T-helper 17 cell (primary cell): ENCODE measurements at places on chromosomes 12 and 14.

DNA sequence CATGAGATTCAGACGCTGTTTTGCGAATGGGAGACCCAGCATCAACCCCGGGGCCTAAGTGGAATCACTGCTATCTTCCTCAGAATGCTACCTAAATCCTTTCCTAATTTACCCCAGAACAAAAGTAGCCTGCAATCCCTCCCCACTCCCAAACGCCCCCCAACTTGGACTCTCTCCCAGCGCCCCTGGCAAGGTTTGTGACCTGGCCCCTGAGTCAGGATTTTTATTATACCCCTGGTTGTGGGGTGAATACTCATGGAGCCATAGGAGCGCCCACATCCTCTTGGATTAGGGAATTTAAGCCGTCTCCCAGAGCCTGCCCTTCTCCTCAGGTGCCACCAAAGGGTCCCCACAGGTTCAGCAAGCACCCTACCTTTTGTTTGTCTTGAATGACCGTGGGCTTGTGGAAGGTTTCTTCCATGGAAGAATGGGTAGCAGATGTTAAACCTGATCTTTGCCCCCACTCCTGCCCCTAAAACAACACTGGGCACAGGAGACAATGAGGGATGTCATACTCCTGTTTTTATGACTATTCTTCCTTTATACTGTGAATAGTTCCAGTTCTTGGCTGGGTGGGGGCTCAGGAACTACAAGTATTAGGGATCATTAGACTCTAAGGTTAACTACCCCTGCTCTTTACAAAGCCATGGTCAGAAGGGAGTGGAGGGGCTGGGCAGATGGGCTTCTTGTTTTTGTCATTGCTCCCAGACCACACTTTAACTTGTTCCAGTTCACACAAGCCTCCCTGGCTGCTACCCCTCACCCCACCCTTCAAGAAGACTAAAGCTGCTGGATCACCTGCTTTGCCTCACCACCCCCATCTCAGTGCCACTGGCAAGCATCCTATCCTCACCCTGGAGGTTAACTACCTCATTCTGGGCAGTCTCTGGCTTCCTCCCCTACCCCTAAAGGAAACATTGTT, 630 bp downstream of the MYL6B start:
- peak overlapping the region; percentile 93 for H3K27ac ChIP-seq
- H3K36me3 ChIP-seq: no peaks in the 10 kb centered on the region
- no peak for DNase-seq
- H3K4me3 ChIP-seq: peak overlapping the region; percentile 91
- no peaks in the 10 kb centered on the region for H3K27me3 ChIP-seq

GRCh38 chr12:9118158-9118557, 2.4 kb upstream of the A2M start:
- DNase-seq: no peak
- H3K4me1 ChIP-seq: peaks cover 23% of the 10 kb centered on the region
- H3K27me3 ChIP-seq: peaks cover 6% of the 10 kb centered on the region

- no peaks in the 10 kb centered on the region for H3K36me3 ChIP-seq
- no peak overlapping the region for H3K27ac ChIP-seq
- H3K4me1 ChIP-seq: no peaks in the 10 kb centered on the region
- no peak for DNase-seq
- no peaks in the 10 kb centered on the region for H3K27me3 ChIP-seq
Measured at GRCh38 chr14:48944809-48945208, 641.4 kb downstream of the RPS29 start.

GRCh38 chr14:22176957-22177356, 412.1 kb downstream of the DAD1 start:
- no peaks in the 10 kb centered on the region for H3K27me3 ChIP-seq
- no peaks in the 10 kb centered on the region for H3K36me3 ChIP-seq
- peaks cover 4% of the 10 kb centered on the region for H3K4me1 ChIP-seq
- no peak overlapping the region for H3K4me3 ChIP-seq
- H3K27ac ChIP-seq: no peak overlapping the region

- peak overlapping the region; percentile 77 for H3K27ac ChIP-seq
- H3K27me3 ChIP-seq: no peaks in the 10 kb centered on the region
Measured at GRCh38 chr12:116244001-116244400, 33.5 kb downstream of the MED13L start.

- peaks cover 2% of the 10 kb centered on the region for H3K36me3 ChIP-seq
- no peak overlapping the region for H3K4me3 ChIP-seq
- H3K27me3 ChIP-seq: peaks cover 48% of the 10 kb centered on the region
- H3K4me1 ChIP-seq: peaks cover 2% of the 10 kb centered on the region
- no peak overlapping the region for H3K27ac ChIP-seq
Measured at GRCh38 chr14:51396222-51396815, 156.3 kb downstream of the TMX1 start.

GRCh38 chr12:4118601-4119156, 154.9 kb upstream of the CCND2 start:
- peak overlapping the region; percentile 88 for H3K4me3 ChIP-seq
- peaks cover 35% of the 10 kb centered on the region for H3K4me1 ChIP-seq
- peaks cover 4% of the 10 kb centered on the region for H3K27me3 ChIP-seq
- no peaks in the 10 kb centered on the region for H3K36me3 ChIP-seq

DNA sequence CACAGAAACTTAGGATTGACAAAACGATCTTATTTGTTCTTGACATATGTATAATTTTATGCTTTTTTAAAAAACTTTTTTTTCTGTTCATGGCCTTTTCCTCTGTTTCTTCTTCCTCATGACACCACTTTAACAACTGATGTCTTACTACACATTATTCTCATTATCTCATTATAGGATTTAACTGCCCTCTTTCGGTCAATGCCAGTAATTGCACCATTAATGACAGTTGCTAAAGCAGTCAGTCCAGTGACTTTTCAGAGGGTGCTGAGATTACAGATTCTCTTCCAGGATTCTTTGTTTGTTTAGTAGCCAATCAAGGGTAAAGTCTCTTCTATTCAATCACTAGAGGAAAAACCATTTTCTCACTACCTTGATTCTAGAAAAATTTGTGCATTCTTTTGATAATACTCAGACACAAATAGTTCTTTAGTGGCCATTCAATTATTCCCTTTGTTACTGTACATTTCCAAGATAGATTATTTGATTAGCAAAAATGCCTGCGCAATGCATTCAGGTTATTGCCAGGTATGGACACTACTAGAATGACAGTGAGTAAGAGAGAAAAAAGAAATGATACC, 50.1 kb downstream of the KLRG1 start:
- peaks cover 44% of the 10 kb centered on the region for H3K4me1 ChIP-seq
- H3K4me3 ChIP-seq: peak overlapping the region; percentile 61
- DNase-seq: no peak
- no peaks in the 10 kb centered on the region for H3K27me3 ChIP-seq
- H3K27ac ChIP-seq: peak overlapping the region; percentile 94

DNA sequence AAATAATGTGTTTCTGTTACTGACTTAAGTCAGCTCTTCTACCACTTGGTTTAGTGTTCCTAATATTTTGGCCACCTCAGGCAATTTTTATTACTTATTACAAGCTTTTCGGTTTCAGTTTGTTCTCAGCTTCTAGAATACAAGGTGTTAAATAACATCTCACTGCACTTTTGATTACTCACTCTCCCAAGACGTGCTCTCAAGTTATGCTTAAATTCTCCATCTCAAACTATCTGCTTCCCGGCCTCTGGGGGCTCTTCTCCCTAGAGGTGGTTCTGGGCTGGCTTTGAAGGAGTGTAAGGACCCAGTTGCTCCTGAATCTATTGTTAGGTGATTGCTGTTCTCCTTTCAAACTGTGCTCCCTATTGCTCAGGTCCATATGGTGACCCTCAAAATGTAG, 193.9 kb upstream of the DDHD1 start:
- H3K4me1 ChIP-seq: no peaks in the 10 kb centered on the region
- no peak for DNase-seq
- H3K36me3 ChIP-seq: no peaks in the 10 kb centered on the region
- no peak overlapping the region for H3K4me3 ChIP-seq

DNA sequence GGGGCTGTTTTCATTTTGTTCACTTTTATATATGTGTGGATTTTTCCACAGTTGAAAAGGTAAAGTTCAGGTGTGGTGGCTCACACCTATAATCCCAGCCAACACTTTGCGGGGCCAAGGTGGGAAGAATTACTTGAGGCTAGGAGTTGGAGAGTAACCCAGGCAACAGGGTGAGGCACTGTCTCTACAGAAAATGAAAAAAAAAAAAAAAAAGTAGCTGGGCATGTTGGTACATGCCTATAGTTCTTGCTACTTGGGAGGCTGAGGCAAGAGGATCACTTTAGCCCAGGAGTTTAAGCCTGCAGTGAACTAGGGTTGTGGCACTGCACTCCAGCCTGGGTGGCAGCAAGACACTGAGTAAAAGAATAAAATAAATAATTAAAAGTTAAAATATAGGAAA, 326.5 kb downstream of the NAV3 start:
- no peaks in the 10 kb centered on the region for H3K36me3 ChIP-seq
- DNase-seq: no peak
- H3K4me3 ChIP-seq: no peak overlapping the region
- H3K4me1 ChIP-seq: no peaks in the 10 kb centered on the region
- no peak overlapping the region for H3K27ac ChIP-seq

GRCh38 chr12:95182868-95183415, 34.3 kb downstream of the FGD6 start:
- no peak overlapping the region for H3K4me3 ChIP-seq
- H3K36me3 ChIP-seq: no peaks in the 10 kb centered on the region
- no peak for DNase-seq
- no peaks in the 10 kb centered on the region for H3K4me1 ChIP-seq
- H3K27me3 ChIP-seq: no peaks in the 10 kb centered on the region

DNA sequence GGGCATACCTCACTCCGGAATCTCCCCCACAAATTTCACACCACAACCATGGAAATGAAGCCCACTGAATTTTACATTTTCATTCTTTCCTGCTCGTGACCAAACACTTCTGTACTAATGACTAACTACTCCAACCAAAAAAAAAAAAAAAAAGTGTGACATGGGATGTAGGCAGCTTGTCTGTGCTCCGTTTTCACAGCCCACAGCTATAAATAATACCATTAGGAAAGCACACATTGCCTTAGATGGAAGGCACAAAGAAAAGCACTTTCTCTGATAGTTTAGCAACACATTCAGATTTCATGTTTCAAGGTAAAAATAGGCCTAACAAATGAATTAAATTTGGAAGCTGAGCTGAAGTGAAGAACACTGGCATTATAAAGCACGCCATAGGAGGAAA, 42.5 kb downstream of the DUSP6 start:
- peaks cover 7% of the 10 kb centered on the region for H3K4me1 ChIP-seq
- no peaks in the 10 kb centered on the region for H3K36me3 ChIP-seq
- no peak for DNase-seq

- H3K27me3 ChIP-seq: no peaks in the 10 kb centered on the region
- no peak overlapping the region for H3K4me3 ChIP-seq
- no peak for DNase-seq
- peaks cover 8% of the 10 kb centered on the region for H3K36me3 ChIP-seq
- no peaks in the 10 kb centered on the region for H3K4me1 ChIP-seq
Measured at GRCh38 chr12:109264095-109264942, 44.8 kb downstream of the FOXN4 start.

DNA sequence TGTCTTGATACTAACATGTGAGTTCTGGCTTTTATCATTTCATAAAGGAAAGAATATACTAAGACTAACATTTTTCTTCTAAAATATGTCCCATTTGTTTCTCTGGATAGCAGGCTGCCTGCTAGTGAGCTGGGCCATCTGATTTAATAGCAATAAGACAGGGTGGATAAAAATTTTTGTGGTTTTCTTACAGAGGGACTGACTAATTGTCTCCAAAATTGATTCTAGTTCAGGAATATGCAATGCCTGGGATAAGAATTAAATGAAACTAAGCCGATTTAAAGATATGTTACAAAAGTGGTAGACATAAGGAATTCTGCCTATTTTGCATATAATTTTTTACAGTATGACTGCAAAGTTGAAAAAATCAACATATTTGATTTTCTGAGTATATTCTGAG, 252.9 kb upstream of the NAV3 start:
- no peaks in the 10 kb centered on the region for H3K36me3 ChIP-seq
- no peak overlapping the region for H3K27ac ChIP-seq
- H3K4me1 ChIP-seq: no peaks in the 10 kb centered on the region
- H3K4me3 ChIP-seq: no peak overlapping the region

GRCh38 chr12:74619884-74620283, 82.2 kb downstream of the ATXN7L3B start:
- H3K27me3 ChIP-seq: no peaks in the 10 kb centered on the region
- DNase-seq: no peak
- H3K27ac ChIP-seq: no peak overlapping the region

- peaks cover 8% of the 10 kb centered on the region for H3K4me1 ChIP-seq
- H3K36me3 ChIP-seq: no peaks in the 10 kb centered on the region
- DNase-seq: no peak
- no peak overlapping the region for H3K27ac ChIP-seq
- no peaks in the 10 kb centered on the region for H3K27me3 ChIP-seq
- H3K4me3 ChIP-seq: no peak overlapping the region
Measured at GRCh38 chr14:97185186-97185585, 388.0 kb downstream of the VRK1 start.

DNA sequence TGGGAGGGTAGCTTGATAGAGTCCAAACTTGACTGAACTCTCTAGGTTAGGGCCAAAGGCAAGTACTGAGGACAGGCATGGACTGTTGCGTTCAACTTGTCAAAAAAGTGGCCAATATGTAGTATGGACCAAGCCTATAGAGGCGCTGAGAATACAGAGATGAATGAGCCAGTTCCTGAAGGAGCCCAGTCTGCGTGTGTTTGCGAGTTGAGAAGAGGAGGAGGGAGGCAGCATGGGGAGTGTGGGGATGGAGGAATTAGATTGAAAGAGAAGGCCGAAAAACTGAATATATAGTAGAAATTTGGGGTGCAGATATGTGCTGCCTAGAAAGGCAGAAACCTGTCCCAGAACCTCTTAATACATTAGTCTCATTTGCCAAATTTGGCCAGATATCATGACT, 412.4 kb downstream of the PCNX1 start:
- H3K27me3 ChIP-seq: no peaks in the 10 kb centered on the region
- H3K36me3 ChIP-seq: peaks cover 3% of the 10 kb centered on the region
- peak overlapping the region; percentile 92 for H3K4me3 ChIP-seq

GRCh38 chr14:80316441-80316840, 105.1 kb upstream of the DIO2 start:
- H3K27me3 ChIP-seq: no peaks in the 10 kb centered on the region
- no peak for DNase-seq
- H3K4me1 ChIP-seq: no peaks in the 10 kb centered on the region
- H3K4me3 ChIP-seq: no peak overlapping the region
- H3K27ac ChIP-seq: no peak overlapping the region

DNA sequence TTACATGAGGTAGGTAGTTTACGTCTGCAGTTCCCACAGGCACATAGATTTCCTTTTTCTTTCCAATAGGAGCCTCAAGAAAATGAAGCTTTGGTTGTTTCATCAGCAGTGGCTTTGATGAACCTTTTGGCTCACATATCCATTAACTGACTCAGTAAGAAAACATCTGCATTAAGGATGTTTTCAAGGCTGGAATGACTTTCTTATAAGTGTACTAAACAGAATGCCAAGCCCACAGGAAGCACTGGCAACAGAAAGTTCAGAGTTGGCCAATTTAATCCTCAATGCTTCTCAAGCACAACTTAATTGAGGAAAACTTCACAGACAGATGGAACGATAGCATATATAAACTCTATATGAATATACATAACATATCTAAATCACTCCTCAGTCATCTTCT, 63.5 kb downstream of the ST8SIA1 start:
- no peak overlapping the region for H3K27ac ChIP-seq
- H3K4me3 ChIP-seq: no peak overlapping the region
- peaks cover 10% of the 10 kb centered on the region for H3K4me1 ChIP-seq

GRCh38 chr12:124018539-124018938, 45.5 kb downstream of the ZNF664 start:
- H3K27ac ChIP-seq: no peak overlapping the region
- no peaks in the 10 kb centered on the region for H3K36me3 ChIP-seq
- H3K4me1 ChIP-seq: peaks cover 8% of the 10 kb centered on the region
- no peak overlapping the region for H3K4me3 ChIP-seq
